ENCODE measurements at places on chromosomes 2 and 18.

GRCh38 chr2:202410092-202410491, 34.0 kb downstream of the BMPR2 start:
- no peak for DNase-seq

DNA sequence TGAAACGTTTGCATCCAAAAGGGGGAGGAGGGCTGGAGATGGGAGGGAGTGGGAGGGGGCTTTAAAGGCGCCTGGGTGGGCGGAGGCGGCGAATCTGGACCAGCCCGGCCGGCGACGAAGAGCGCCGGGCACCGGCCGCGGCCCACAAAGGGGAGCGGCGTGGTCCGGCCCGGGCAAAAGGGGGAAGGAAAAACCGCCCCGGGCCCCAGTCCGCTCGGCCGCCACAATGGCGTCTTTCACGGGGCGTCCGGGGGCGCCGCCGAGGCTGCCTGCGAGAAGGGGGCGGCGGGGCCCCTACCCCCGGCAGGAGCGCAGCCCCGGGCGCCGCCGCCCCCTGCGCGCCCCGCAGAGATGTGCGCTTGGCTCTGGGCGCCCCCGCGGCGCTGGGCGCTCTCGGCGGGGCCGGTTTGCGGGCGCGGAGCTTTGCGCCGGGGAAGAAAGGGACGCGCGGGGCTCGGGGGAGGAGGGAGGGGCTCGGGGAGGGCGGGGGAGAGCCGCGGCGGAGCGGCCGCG, 108.1 kb upstream of the KCTD1 start:
- DNase-seq, result no peak

DNA sequence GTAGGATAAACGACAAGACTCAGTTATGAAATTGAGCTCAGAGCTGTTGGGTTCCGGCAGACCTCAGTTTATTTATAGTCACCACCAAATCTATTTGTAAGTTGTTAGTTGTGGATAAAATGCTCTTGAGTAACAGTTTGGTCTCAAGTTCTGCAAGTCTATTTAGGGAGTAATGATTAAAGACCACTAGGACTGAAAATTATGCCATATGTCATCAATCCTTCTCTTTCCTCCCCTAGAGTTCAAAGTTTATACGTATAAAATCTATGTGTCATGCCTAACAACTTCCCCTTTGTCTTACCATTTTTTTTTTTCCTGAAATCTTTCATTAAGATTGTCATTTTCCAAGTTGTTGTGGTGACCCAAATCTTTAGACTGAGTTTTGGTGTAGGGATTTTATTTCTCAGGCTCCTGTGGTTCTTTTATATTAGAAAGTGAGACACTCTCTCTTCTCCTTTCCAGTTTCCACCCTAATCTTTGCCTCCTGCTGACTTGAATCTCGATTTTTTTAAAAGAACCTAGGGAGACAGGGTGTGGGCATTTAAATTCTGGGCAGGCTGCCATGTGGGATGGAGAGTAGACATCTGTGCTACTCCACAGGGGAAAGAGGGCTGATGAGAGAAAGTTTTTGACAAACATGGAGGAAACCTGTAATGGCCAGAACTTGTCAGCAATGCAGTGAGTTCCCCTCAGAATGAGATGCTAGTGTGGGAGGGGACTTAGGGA, 51.0 kb downstream of the LAMA3 start:
- no peak for DNase-seq

DNA sequence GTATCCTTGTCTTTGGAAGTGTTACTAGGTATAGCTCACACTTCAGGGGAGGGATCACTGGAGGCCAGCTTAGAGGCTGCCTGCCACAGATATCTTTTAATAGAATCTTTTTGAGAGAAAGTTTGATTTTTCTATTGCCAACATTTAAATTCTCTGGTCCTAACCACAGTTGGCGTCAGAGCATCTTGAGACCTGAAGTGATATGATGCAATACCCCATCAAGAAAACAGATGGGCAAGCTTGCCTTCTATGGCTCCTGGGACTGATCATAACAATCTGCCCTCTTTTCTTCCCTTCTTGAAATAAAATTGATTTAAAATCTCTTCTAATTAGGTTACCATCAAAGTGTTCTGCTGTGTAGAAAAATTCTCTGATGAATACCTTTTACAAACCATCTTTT, 105.5 kb upstream of the ACKR3 start:
- no peak for DNase-seq

GRCh38 chr2:43136011-43136799, 90.2 kb downstream of the ZFP36L2 start:
- no peak for DNase-seq

All from CD4-positive, alpha-beta T cell treated with Interleukin-21 for 1 hour (primary cell).